ENCODE measurements at places on chromosomes 16 and 17. TPM values are rescaled to one million over a fixed set of nuclear protein-coding genes. Genes with fewer than 3 reads are reported as not detected.

Gene RFWD3
- 120 TPM for total RNA-seq

Gene KRTAP29-1
- total RNA-seq, result not detected

Gene THAP11
- total RNA-seq, result 52.4 TPM

Gene BEAN1
- total RNA-seq, result not detected

Gene AIPL1
- not detected for total RNA-seq

DNA sequence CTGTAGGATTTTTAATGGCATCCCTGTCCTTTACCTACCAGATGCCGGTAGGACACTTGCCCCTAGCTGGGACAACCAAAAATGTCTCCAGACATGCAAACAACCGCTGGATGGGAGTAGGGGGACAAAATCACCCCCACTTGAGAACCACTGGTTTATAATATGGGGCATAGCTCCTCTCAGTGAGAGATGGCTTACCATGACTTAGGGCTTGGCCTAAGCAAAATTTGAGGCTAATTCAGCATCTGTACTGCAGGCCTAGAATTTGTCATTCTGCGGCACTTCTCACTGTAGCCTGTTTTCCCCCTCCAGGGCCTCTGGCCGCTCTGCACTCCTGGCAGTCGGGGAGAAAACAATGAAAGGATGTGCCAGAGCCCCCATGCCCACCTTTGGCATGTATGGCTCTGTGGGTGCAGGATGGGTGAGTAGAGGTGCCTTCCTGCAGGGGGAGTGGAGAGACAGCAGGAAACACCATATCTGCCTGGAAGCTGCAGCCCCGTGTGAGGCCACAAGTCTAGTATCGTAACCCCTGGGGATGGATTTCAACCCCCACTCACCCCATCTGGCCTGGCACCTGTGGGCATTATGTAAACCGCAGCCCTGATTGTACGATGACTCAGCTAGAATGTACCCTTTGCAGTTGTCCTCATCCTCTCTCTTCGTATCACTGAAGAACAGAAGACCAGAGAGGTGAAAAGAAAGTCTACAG, 268.1 kb downstream of the SOX9 start:
- H3K27me3 ChIP-seq, result no peaks in the 10 kb centered on the region
- H3K4me1 ChIP-seq, result no peaks in the 10 kb centered on the region
- H3K4me3 ChIP-seq, result no peak overlapping the region
- no peak for DNase-seq
- H3K36me3 ChIP-seq, result no peaks in the 10 kb centered on the region
- no peak overlapping the region for H3K27ac ChIP-seq

DNA sequence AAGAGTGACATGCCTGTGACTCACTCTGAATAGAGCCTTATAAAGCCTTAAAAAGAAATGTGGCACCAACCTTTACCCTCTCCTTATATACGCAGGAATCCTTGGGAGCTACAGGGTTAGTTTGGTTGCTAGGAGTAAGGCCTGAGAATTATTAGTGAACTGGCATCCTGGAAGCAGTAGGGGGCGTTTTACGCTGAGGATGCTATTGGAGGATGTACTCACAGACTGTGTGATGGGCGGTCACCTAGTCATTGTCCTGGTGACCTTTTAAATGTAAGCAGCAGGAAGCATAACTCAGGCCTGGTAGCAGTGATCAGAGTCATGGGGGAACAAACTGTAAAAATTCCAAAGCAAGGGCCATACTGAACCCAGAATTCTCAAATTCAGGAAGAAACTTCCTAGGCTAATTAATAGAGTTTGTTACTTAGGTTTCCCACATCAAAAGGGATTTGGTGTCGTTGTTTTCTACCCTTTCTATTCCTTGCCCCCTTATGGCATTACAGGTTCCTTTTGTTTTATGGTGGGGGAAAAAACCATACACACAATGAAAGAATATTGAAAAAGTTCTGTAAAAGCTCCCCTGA, 153.8 kb downstream of the SNX11 start:
- no peak overlapping the region for H3K27ac ChIP-seq
- H3K36me3 ChIP-seq, result peaks cover 8% of the 10 kb centered on the region
- no peaks in the 10 kb centered on the region for H3K27me3 ChIP-seq

DNA sequence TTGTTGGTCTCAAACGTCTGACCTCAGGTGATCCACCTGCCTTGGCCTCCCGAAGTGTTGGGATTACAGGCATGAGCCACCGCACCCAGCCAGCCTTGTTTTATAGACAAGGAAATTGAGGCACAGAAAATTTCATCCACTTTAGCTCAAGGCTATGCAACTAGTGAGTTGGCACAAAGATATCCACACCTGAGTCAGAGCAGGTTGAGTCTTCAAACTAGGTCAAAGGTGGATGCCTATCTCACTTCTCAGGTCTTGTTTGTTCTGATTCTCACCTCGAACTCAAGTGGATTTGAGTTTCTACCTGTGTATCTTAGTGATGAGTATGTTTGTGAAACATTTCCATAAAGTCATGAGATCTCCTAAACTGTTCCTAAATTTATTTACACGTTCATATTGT, 35.6 kb upstream of the GAS7 start:
- H3K4me1 ChIP-seq, result no peaks in the 10 kb centered on the region
- H3K4me3 ChIP-seq, result no peak overlapping the region
- no peaks in the 10 kb centered on the region for H3K36me3 ChIP-seq
- H3K27ac ChIP-seq, result no peak overlapping the region

- DNase-seq, result no peak
- no peak overlapping the region for H3K4me3 ChIP-seq
- peaks cover 9% of the 10 kb centered on the region for H3K36me3 ChIP-seq
- H3K4me1 ChIP-seq, result peaks cover 12% of the 10 kb centered on the region
- peak overlapping the region; percentile 49 for H3K27ac ChIP-seq
- H3K27me3 ChIP-seq, result peaks cover 3% of the 10 kb centered on the region
Measured at GRCh38 chr17:17241656-17242055, 4.7 kb upstream of the FLCN start.

- peak overlapping the region; percentile 69 for H3K27ac ChIP-seq
Measured at GRCh38 chr17:42311240-42312034, 23.1 kb downstream of the STAT5A start.

GRCh38 chr17:82031303-82031884, at the start of gene RAC3:
Gene RAC3, plus strand, starts transcription at chr17:82031678. Its CDS starts 84 bp downstream, at chr17:82031762.
- H3K4me1 ChIP-seq, result peaks cover 39% of the 10 kb centered on the region
- H3K27me3 ChIP-seq, result no peaks in the 10 kb centered on the region
- H3K27ac ChIP-seq, result peak within 1 kb of the TSS; percentile 52
- peak within 1 kb of the TSS; percentile 76 for H3K4me3 ChIP-seq
- peaks cover 33% of the 10 kb centered on the region for H3K36me3 ChIP-seq
- no peak for DNase-seq

- H3K4me3 ChIP-seq, result peak overlapping the region; percentile 60
- no peaks in the 10 kb centered on the region for H3K27me3 ChIP-seq
- DNase-seq, result no peak
- H3K27ac ChIP-seq, result peak overlapping the region; percentile 94
- peaks cover 29% of the 10 kb centered on the region for H3K36me3 ChIP-seq
Measured at GRCh38 chr16:4663777-4664465, 29.4 kb upstream of the NUDT16L1 start.

DNA sequence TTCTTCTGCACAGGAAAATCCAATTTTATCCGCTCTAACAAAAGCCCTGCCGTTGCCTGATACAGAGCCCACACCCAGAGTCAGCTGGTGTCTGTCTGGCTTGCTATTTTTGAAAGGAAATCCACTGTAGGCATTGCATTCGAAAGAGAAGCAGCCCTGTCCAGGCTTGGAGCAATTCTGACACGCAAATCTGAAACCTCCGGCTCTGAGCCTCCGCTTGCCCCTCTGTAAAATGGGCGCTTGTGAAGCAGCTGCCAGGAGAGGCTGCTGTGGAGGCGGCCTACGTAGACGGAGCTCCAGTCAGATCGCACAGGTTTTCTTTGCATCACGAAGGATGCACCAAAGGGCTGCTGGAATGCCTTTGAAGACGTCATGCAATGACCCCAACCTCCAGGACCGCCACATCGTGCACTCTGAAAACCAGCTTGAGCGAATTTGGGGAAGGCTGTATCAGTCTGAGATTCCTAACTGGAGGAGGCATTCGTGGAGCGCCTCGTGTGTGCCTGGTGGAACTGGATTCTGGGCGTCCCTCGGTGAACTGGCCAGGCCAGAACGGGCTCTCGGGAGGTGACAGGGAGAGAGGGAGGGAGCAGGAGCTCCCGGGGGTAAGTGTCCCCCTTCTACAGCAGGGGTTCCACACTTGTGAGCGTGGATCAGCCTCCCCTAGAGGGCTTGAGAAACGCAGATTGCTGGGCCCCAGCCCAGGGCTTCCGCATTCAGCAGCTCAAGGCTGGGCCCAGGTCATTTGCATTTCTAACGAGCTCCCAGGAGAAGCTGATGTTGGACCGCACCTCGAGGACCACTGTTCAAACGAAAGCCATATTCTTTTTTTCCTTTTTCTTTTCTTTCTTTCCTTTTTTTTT, 215.5 kb downstream of the MRTFB start:
- peaks cover 16% of the 10 kb centered on the region for H3K4me1 ChIP-seq
- H3K36me3 ChIP-seq, result peaks cover 3% of the 10 kb centered on the region
- no peak overlapping the region for H3K27ac ChIP-seq
- H3K4me3 ChIP-seq, result peak overlapping the region; percentile 92
- DNase-seq, result peak; percentile 46

GRCh38 chr17:77646046-77646430, 312.5 kb upstream of the TNRC6C start:
- no peak for DNase-seq
- H3K27ac ChIP-seq, result peak overlapping the region; percentile 82
- H3K27me3 ChIP-seq, result peaks cover 5% of the 10 kb centered on the region
- no peaks in the 10 kb centered on the region for H3K36me3 ChIP-seq
- peaks cover 39% of the 10 kb centered on the region for H3K4me1 ChIP-seq

All from activated CD8-positive, alpha-beta T cell treated with anti-CD3 and anti-CD28 coated beads, Interleukin-2, amount 10 ng/mL, durations not matched to agents 7 days and 5 days (primary cell).